Endodermal cell (in vitro differentiated cells): ENCODE measurements at places on chromosomes 16 and 17.

DNA sequence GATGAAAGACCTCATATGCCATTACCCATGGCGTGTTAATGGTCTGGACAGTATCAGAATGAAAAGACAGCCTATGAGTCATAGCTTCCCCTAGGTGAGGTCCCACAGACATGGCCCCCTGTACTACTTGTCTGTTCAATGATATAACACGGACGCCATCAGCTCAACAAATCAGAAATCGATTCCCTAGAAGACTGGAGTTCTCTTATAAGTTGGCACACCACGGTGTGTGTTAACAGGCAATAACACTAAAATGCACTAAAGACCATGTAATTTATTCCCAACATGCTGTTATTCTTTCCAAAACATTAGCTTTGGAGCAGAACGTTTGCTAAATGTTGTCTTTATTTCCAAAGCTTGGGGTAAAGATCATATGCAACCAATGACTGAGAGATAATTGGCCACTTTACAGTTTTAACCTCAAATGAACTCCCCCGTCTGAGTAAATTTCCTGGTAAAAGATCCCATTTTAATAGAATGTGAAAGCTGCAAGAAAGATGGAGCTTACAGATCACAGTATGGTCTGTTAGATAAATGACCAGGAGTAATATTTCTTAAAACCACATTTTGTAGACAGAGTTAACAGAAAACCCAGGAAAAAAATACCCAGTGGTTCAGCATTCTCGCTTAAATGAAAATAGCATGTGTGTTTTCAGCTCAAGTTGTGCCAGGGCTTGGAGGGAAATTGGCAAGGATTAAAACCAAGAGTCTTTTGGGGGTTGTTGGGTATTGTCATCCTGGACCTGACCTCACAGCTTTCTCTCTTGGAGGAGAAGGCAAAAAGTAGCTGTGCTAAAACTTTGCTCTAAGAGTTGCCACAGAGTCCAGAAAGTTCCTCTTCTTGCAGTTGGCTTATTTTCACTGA, 65.9 kb downstream of the PCTP start:
- DNase-seq: no peak

DNA sequence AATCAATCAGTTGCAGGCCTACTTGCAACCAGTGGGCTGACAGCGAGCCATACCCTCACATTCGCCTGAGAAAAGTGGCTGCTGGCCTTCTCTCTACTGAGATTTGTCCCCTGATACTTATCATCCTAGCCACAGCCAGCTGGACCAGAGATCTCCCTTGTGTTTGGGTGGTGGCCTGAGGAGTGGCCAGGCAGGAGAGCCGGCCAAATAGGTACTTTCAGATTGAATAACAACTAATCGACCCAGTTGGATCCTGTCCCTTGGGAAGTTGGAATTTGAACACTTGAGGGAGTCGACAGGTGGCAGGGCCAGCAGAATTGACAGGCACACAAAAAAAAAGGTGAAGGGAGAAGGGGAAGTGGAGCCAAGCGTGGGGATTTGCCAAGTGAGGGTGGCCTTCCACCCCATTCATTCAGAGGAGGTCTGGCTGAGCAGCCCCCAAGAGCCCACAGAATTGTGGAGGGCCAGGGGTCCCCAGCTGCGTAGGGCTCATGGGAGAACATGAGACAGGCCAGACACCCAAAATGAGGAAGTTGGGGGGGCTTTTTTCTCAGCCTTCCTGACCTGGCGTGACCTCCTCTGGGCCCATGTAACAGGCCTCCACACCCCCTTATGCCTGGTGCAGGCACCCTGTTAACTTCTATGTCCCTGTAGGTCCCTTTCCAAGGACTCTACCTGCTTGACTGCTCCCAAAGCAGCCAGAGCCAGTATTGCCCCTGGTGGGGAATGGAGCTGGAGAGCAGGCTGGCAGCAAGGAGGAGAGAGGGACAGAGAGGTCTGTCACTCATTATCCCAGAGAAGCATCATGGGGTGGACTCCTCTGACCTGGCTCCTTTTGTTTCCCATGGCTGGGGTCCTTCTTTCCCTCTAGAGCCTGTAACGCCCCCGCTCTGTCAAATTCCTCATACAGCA, 2.9 kb upstream of the RANGRF start:
- DNase-seq: peak; percentile 55

DNA sequence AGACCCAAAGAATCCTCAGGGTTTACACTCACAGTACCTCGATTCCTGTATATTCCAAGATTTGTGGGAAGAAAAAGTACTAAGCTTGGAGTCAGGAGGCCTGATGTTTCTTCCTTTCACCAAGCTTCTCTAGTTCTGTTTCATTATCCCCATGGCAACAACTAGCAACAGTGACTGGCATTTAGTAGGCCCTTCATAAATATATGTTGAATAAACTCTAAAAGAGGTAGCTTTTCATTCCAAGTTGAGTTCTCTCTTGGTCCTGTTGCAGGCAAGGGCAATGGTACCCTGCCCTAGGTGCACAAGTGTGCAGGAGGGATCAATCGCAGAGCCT, 527 bp upstream of the UBE2Z start:
- DNase-seq: no peak

GRCh38 chr17:17321356-17322025, 18.3 kb downstream of the NT5M start:
- DNase-seq: peak; percentile 33

DNA sequence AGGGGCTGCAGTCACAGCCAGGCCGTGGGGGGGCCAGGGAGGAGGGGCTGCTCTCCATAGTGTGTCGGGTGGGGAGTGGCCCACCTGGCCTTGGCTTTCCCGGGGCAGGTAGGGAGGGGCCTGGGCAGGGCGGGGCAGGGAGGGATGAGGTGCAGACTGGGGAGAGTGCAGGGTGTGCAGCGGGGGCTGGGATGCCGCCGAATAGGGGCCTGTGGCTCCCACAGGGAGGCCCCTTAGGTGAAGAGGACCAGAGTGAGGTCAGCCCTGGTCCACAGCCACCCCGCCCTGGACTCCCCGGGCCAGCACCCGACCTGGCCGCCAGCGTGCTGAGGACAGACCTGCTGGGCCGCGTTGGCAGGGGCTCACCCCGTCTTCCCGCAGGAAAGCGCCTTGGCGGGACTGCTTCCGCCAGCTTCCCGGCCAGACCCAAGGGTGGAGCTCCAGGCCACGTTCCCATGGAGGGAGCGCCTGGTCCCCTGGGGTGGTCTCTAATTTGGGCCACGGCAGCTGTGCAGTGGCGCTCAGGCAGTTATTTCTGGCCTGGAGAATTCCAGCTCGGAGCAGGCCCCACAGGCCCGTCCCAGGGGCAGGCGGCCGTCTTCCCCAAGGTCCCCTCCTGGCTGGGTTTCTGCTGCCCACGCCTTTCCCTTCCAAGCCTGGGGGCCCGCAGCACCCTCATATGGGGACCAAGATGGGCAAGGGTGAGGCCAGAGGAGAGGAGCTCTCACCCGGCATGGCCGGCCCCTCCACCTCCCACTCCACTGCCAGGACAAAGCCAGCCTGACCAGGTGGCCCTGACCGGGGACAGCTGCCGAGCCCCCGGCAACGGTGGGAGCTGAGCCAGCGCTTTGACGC, 27.9 kb downstream of the CACNA1H start:
- no peak for DNase-seq

DNA sequence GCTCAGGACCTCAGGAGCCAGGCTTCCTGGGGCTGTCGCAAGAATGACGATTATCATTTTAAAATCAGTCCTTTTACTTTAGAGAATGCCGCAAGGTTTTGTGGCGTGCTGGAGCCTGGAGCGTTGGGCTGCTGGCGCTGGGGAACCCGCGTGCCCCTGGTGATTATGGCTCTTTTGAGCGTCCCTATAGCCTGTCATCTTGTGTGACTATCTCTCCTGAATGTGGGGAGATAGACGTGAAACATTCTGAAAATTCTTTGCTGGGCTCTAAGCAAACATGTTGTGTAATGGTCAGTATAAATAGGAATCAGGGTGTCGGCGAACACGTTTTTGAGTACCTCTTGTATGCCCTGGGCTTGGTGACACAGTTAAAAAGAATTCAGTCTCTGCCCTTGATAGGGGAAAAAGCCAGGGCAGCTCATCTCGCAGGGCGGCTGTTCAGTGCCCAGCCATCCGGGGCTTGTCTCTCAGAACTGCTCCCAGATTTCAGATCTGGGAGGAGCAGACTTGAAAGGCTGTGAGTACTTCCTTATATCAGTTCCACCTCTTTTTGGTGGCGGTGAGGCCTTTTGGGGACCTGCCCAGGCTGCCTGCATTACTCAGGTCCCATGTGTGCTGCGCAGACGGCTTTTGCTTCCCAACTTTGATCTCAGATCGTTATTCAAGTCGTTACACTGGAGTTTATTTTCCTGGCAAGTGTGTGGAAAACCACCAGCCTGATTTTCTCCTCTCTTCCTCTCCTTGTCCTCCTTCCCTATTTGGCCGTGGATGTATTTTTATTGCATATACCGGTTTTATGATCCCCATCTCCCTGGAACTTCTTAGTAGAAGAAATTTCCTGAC, 973 bp downstream of the SLC7A6 start:
- peak; percentile 77 for DNase-seq

GRCh38 chr16:9226924-9227323, 135.5 kb downstream of the HAPSTR1 start:
- no peak for DNase-seq

DNA sequence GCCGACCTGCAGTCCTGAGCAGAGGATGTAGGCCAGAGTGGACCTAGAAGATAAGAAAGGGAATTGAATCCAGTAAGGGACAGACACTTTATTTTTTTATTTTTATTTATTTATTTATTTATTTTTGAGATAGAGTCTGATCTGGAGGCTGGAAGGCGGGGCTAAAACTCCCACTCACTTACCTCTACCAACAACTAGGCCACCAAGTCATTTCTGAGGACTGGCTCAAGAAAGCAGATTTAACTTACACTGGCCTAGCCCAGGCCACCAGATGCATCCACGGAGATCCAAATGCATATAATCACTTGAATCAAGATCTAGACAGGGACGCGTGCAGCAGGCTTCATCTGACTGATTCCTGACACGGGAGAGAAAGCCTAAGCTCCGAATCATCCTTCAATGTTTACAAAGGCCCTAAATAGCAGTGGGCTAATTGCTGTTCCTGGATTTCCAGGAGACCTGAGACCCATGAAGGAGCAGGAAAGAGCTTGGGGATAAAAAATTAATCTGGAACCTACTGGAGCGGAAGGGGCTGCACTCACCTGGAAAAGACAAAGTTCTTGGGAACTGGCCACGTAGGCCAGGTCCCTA, 1.1 kb upstream of the ALOX12 start:
- DNase-seq: no peak

- no peak for DNase-seq
Observed at GRCh38 chr16:58056580-58056979, 31.0 kb downstream of the MMP15 start.

GRCh38 chr16:46889942-46890300, 5.8 kb downstream of the GPT2 start:
- DNase-seq: no peak

DNA sequence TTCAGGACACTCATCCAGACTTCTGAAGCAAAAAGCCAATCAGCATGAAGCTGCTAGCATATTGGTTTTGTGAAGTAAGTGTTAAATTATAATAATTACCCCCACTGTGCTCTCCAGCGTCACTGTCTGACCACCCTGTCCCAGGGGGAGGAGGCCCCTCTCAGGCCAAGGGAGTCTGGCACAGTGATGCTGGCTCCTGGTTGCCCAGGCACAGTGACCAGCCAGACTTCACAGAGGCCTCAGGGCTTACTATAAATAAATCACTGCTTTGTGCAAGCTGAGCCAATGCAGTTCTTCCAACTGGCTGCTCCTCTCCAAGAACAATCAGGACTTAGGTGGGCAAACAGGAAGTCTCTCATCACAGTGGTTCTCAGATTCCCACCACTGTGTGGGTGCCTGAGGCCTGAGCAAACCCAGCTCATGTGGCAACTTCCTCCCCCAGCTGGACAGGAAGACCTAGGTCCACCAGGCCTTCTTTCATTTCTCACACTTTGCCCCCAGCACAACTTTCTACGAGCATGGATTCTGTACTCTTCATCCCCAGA, 1.7 kb upstream of the DBNDD1 start:
- no peak for DNase-seq

- DNase-seq: no peak
Observed at GRCh38 chr16:10980813-10981212, 36.4 kb downstream of the CLEC16A start.

DNA sequence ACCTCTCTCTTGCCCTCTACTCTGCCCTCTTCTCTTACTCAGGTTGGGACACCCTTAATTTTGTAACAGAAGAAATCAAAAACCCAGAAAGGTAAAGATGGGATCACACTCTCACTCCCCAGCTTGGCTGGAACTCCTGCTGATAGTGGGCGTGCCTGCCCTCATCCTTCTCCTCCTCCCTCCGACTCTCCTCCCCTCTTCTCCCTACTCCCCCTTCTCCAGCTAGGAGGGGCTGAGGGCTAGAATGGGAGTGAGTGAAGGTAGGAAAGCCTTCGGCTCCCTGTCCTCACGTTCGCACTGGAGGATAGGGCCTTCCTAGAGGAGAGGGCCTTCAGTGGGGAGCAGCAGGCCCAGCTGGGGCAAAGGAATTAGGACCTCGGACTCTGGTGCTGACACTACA, 20.3 kb downstream of the SLC7A6OS start:
- no peak for DNase-seq

- DNase-seq: peak; percentile 68
Observed at GRCh38 chr17:16398270-16399267, 16.8 kb upstream of the TRPV2 start.

DNA sequence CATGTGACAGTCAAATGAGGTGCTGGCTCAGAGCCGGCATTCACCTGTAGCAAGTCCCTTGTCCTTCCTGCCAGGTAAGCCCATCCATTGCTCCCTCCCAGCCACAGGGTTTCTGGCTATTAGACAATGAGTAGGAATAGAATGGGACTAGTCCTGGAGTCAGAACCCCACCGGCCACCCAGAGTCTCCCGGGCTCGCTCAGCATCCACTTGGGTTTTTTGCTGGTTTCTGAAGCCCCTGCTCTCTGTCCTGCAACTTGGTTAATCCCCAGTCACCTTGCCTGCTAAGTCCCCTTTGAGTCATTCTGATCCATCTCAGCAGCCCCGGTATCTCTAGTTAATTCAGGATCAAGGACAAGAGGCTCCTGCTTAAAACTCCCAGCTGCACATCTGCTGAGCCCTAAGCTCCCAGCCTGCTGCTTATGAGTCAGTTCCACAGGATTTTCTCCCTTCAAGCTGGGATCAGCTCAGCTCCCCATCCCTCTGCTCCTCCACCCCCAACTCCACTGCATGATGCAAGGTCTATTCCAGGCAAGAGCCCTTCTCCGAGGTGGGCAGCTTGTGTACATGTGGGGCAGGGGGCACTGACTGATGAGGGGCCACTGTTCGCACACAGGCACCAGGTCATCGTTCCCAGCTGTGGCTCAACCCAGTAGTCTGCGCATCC, 19.9 kb upstream of the MRPS23 start:
- no peak for DNase-seq

- DNase-seq: no peak
Observed at GRCh38 chr16:1471569-1472194, 3.1 kb downstream of the CLCN7 start.

DNA sequence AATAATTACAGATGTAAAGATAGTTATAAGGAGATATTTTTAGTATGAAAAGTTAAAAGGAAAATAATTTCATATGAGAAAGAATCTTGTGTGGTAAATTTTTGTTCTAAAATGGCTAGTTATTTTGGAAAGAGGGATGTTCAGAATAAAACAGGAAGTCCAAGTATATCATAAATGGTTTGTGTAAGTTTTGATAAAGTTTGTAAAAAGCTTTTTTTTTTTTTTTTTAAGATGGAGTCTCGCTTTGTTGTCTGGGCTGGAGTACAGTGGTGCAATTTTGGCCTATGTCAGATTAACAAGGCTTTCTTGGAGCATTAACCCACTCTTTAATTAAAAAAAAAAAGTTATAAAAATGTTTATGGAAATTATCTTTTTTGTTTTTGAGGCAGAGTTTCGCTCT, 8.2 kb upstream of the CDK10 start:
- DNase-seq: no peak

GRCh38 chr17:31647661-31648060, 211.4 kb downstream of the COPRS start:
- DNase-seq: no peak

GRCh38 chr16:87306516-87306915, 10.7 kb downstream of the C16orf95 start:
- DNase-seq: no peak
